ENCODE measurements at places on chromosomes 13 and 19. TPM values are rescaled to one million over a fixed set of nuclear protein-coding genes. Genes with fewer than 3 reads are reported as not detected.
A peak's percentile ranks its signal among the peaks of the same experiment; 100 is the strongest.

DNA sequence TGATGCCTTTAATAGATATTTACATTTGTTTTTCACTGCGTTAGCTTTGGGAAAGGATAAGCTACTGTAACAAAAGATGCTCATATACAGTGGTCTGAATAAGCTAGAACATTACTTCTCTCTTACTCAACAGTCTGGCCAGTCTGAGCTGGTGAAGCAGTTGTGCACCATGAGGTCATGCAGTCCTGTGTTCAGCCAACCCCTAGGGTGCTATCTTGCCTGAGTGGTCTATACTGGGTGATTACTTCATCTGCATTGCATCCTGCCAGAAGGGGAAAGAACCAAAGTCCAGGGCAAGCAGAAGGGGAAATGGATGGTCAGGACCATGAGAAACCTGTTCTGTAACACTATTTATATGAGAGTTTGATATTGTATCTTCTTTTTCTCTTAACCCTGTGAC lies 31.5 kb downstream of the ERCC5 start:
- DNase-seq, result no peak

DNA sequence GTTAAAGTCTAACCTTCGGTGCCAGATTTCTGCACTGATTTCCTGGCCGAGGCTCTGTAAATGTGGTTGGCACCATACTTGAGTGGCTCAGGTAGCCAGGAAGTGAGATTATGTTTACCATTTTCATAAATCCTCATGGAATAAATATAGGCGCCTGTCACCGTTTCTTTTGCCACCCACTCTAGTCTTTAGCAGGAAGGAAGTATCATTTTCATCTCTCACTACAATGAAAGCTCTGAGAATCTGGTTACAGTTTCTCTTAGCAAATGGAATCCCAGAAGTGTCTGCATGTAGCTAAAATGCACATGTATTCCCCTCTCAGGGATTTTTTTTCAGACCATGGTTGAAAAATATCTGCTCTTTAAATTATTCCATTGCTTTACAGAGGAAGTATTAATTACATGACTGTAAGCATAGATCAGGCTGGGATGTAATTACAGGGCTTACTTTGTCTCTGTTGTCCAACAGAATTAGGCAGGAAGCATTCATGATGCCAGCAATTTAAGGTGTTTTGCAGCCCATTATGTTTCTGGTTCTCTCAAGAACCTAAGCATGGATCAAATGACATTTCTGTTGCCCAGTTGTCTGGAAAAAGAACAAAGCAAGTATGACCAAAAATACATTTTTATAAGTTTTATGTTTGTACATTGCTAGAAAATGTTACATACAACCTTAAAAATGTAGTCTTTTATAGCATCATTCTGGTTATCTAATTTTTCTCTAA lies 221.7 kb upstream of the SPRY2 start:
- DNase-seq, result no peak

- DNase-seq, result no peak
Observed at GRCh38 chr13:33958964-33959363, 141.0 kb downstream of the RFC3 start.

GRCh38 chr19:50563597-50563996 lies 4.6 kb downstream of the LRRC4B start:
- no peak for DNase-seq

- no peak for DNase-seq
Observed at GRCh38 chr19:38028913-38029510, 122.0 kb downstream of the SIPA1L3 start.

GRCh38 chr19:40410030-40410389 lies 3.2 kb downstream of the PRX start:
- no peak for DNase-seq

- DNase-seq, result peak; percentile 8
Observed at GRCh38 chr19:13505761-13506470, 363 bp downstream of the CACNA1A start.

- no peak for DNase-seq
Observed at GRCh38 chr19:10643172-10643967, 10.8 kb upstream of the ILF3 start.

DNA sequence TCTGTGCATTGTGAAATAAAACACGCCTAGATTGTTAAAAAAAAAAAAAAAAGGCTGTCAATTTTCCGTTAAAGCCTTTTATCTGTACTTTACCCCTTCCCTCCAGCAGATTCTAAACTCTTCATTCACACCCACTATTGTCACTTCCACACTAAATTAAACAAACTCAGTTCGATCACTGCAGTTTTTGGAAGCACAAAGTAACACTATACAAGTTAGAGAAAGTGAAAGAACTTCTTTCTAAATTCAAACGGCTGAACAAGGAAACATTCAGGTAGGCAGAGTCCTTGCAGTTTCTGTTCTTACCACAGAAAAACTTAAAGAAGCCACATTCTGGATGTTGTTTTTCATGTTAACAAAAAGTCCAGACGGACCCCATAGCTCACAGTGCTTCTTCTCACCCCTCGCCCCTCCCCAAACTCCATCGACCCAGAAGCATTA lies 27.5 kb upstream of the UBE2L5 start:
- DNase-seq, result no peak

- DNase-seq, result no peak
Observed at GRCh38 chr13:99174533-99175100, 26.0 kb upstream of the UBAC2 start.

GRCh38 chr13:51995677-51996551 lies 15.3 kb downstream of the ATP7B start:
- no peak for DNase-seq

ADAMTSL5 gene
- polyA plus RNA-seq, result 0.27 TPM

MCEMP1 gene
- polyA plus RNA-seq, result not detected

NCAN gene
- 0.05 TPM for polyA plus RNA-seq

CAPN12 gene
- polyA plus RNA-seq, result 8.0 TPM

All from left kidney (tissue), 8 donors.